Suppressor macrophage treated with lipopolysaccharide for 4 hours (primary cell): ENCODE measurements at places on chromosomes 3 and 15.

DNA sequence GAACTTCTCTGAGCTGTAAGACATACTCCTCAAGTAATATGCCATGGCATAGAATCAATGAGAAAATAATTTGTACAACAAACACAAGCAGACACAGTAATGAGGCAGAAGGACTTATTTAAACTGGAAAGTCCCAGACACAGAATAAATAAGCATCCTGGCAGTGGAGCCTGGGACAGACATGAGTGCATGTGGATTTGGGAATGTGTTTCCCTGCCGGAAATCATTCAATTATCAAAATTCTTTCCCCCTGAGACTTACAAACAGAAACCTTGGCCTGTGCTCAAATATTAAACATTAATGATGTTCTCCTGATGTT, 520.1 kb downstream of the ROBO1 start:
- DNase-seq: no peak

DNA sequence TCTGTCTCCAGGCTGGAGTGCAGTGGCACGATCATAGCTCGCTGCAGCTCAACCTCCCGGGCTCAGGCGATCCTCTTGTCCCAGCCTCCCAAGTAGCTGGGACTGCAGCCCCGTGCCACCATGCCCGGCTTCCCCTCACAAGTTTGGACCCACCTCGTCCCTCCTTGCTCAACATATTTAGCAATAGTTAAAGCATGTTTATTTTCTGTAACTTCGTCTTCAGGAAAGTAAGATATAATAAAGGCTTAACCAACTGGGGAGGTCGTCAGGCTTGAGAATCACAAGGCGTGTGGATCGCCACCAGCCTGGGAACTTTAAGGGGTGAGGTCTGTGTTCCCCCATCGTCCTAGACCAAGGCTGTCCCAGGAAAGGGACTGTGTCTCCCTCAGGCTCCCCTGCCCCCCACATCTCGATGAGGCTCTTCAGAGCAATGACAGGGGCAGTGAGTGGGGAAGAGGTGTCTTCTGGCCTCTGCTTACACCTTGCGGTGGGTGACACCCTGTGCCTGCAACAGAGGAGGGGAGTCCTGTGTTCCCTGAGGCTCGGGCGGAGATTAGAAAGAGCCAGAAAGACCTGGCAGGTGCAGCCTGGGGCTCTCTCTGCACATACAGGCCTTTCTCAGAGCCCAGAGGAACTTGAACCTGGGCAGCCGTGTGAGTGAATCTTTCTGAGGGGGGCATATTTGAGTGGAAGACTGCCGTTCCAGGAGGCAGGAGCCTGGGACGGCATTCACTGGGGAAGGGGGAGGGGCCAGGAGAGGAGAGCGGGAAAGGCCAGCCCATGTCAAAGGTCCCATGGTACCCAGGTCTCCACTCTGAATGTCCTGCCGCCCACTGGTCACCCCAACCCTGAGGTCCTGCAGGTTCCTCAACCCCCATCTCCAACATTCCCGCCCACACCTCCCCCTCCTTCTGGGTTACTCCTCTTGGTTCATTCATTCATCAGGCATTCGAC, 152.3 kb downstream of the SMAD6 start:
- no peak for DNase-seq

- DNase-seq: no peak
Observed at GRCh38 chr3:194001-194400, 2.6 kb upstream of the CHL1 start.

DNA sequence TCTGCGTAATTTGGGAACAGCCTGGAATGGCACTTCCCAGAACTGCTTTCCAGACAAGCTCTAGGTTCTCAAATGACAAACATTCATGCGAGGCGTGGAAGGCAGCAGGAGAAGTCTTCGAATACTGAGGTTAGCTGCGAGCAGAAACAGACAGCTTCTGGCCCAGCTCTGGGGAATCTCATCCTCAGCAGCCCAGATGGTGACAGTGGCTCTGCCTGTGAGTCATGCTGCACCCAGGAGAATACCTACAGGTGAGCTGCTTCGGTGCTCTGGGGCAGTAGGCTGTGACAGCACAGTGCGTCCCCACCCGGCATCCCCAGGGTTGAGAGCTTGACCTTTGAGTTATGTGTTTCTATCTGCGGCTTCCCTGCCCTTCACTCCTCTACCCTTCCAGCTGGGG, 258.6 kb downstream of the KLF13 start:
- DNase-seq: no peak

DNA sequence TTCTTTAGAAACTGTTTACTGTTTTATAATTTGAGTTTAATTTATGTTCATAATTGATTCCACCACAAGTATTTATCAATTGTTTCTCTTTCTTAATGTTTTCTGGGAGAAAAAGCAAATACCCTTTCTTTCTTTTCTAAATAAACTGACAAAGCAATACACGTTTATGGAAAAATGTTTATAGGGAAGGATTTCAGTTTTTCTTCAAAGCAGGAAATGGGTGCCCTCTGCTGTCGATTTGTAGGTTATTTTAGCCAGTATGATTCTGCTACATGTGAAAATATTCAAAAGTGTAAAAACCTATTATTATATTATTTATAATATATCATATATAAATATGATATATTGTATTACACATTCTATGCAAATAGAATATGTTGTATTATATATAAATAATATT, 921.0 kb upstream of the ROBO1 start:
- DNase-seq: no peak

DNA sequence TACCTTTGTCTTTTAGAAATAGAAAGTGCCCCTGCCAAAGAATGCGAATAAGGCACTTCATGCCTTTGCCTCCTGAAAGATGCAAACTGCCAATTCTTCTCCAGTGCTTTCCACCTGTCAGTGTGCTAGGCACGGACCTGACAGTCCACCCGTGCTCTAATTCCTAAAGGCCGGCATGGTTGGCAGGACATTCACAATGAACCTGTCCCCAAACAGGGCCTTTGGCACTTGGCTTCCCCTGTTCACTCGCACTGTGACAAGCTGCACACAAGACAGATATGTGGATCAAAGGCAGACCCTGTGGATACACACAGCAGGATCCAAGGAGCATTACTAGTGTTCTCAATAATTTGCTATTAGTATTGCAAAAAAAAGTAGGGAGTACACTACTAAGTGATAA, 505.7 kb upstream of the AGTR1 start:
- DNase-seq: no peak

DNA sequence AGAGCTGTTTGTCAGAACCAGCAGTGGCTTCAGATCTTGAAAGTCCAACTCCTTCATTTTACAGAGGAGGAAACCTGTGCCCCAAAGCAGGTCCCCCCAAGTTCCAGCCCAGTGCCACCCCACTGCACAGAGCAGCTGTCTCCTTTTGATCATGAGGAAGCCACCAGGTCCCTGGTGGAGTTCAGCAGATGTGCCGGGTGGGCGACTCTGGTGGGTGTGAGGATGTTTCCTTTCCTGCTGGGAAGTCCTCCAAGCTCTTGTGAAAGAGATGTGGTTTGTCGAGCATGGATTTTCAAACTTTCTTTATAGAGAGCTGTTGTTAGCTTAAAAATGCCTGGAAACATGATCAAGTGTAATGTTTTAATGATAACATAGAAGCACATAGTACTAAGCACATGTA, 52.0 kb downstream of the SMAD3 start:
- peak; percentile 69 for DNase-seq

DNA sequence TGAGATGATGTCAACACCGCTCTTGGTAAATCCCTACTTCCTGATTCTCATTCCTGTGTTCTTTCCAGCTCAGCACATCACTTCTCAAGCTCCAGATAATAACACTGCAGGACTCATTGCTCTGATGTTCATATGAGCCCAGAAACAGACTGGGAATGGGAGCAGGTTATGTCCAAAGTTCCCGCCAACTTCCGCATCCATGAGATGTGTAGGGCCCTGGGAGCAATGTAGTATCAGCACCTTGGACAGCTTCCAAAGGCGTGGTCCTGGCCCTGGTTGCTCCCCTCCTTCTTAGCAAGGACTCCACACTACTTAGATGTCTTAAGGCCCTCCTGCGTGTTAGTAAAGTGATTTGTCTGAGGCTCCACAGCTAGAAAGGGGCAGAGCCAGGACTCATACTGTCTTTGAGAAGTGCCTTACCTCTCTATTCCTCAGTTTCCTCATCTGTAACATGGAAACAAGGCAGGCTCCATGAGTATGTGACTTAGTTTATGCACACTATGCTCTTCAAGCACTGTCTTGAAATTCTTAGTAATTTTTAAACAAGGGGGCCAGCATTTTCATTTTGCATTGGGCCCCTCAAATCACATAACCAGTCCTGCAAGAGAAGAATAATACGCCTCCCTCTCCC, 27.9 kb upstream of the SLC6A1 start:
- DNase-seq: no peak

DNA sequence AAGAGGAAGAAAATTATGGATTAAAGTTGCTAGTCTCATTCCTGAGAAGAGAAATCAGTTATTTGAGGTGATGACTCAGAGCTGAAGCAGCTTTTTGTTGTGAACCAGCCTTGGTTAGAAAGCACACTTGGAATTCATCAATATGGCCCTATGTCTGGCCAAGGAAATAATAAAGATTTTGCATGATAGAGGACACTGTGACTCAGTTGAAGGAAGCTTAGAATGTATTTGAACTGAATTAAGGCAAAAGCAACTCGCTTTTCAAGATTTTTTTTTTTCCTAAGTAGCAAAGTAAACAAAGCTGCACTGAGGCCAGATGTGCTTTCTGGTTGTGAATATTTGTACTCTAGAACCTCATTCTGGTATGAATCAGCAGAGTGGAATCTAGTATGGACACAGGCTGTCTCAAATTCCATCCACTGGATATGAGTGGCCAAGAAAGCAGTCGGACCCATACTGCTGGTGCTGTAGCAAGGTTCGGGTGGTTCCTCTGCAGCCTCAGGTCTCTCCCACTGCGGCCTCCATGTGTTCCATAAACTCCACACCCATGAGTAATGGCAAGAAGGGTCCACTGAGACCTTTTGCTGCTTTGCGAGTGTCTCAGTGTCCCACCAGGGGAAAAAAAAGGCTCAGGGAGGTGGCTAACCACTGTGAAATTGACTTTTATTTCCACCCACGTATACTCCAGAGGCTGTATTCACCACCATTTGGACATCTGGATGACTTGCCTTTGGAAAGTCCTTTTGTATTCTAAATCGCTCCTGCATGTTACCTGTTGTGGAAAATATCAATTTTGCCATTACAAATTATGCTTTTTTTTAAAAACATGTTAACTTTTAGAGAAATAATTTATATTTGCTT, 53.1 kb downstream of the TGFBR2 start:
- DNase-seq: no peak

DNA sequence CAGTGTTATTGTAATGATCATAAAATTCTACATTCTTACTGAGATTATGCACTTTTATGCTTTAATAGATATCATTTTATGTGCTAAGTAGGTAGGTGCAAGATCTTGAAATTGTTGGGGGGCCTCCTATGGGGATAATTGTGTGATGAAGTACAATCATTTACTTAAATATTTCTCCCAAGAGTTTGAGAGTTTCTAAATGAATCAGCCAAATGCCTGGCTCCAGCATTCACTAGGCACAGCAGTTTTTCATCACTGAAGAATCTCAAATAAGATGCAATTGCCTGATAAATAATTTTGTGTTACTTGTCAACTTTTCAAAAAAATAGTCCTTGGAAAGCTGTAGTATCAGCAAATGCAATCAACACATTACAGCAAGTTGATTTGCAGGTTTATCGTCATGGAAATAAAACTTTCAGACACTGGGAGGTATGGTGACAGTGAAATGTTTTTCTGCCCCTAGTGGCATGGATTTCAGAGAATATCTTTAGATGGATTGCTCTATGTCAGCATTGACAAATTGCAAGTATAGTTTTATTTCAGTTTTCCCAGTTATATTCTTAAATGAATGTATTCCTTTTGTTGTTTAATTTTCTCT, 167.1 kb downstream of the NEK11 start:
- no peak for DNase-seq

- DNase-seq: peak; percentile 92
Observed at GRCh38 chr15:40047415-40048210, 8.6 kb upstream of the SRP14 start.

GRCh38 chr15:79702621-79703020, 194.2 kb downstream of the MTHFS start:
- DNase-seq: no peak

- no peak for DNase-seq
Observed at GRCh38 chr15:81506071-81506470, 132.1 kb upstream of the TMC3 start.

DNA sequence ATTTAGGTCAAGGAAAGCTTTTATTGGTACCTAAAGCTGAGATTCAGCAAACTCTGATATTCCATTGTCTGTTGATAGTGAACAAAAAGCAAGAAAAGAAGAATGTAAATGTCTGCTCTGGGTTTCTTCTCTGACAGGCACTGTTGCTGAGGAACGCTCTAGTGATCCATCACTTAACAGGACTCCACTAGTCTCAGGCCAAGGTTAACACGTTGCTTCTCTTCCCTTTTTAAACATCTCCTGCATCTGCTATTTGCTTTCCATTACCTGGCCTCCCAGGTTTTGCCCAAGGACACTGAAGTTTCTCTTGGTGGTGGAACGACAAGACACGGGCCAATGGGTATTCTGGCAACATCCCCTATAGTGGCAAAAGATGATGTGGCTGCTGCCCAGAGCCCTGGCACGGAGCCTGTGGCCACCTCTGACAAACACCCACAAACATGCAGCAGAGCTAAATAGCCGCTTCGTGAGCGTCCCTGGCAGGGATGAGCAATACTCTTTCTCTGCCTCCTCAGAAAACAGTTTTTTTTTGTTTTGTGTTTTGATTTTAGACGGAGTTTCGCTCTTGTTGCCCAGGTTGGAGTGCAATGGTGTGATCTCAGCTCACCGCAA, 97.8 kb upstream of the AKAP13 start:
- no peak for DNase-seq

DNA sequence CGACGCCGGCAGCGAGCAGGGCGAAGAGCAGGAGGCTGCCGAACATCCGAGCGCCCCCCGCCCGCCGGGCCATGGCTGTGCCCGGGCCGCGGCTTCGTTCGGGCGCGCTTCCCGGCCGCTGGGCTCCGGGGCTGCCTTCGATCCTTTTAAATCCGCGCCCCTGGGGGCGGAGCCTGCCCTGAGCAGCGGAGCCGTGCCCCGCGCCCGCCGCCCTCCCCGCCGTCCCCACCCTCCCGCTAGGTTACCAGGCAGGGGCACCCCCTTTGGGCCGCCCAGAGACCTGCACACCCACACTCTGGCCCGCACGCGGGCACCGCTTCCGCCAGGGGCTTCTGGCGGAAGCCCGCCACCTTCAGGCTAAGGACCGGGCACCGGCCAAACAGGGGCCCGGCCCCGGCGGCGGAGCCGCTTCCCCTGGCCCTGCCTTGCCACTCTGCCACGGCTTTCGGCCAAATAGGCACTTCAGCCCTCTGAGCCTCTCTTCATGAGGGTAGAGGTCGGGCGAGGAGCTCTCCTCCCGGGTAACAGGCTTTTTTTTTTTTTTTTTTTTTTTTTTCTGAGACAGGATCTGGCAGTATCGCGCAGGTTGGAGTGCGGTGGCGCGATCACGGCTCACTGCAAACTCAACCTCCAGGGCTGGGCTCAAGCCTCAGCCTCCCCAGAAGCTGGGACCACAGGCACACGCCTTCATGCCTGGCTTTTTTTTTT, at the start of gene NMB:
TSS of gene NMB (minus strand) at position 120 of the 708 bp plus-strand sequence. CDS start at position 73, 47 bp downstream.
- DNase-seq: peak; percentile 77

GRCh38 chr3:42031808-42032480, 59.2 kb upstream of the TRAK1 start:
- no peak for DNase-seq

GRCh38 chr3:7973006-7973405, 528.6 kb upstream of the LMCD1 start:
- no peak for DNase-seq

GRCh38 chr3:47652142-47652541, 73.5 kb upstream of the CSPG5 start:
- no peak for DNase-seq

- DNase-seq: peak; percentile 0
Observed at GRCh38 chr3:96027718-96028117, 786.7 kb upstream of the EPHA6 start.
